CD4-positive, alpha-beta T cell (primary cell): ENCODE measurements at places on chromosomes 3 and 15. TPM values are rescaled to one million over a fixed set of nuclear protein-coding genes. Genes with fewer than 3 reads are reported as not detected.

DNA sequence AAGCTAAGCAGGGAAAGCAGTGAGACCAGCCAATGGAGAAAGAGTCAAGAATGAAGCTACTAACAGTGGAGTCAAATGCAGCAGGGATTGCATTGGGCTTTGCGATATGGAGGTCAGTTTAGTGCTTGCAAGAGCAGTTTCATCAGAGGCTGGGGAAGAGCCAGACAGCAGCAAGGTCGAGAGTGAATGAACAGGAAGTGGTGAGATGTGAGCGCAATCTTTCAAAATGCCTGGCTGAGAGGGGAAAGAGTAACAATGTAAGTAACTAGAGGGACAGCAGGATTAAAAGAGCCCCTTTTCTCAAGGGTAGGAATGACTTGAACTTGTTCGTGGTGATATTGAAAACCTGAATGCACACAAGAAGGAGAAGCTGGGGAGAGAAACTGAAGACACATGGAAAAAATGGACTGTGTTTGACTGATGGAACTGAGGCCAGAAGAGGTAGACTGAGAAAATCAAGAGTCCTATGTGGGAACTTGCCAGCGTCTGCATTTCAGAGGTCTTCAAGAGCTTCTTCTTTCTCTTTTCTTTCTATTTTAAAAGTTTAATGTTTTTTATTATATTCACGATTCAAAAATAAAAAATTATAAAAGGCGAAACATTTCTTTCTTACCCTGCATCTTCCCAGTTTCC is 30.6 kb upstream of the GPR160 start:
- DNase-seq: no peak

The CGNL1 gene
- total RNA-seq: not detected

- DNase-seq: no peak
These were observed 520.4 kb upstream of the ALCAM start for GRCh38 chr3:104846270-104846669.

GRCh38 chr3:38566215-38566528 is 70.0 kb downstream of the EXOG start:
- DNase-seq: no peak

- no peak for DNase-seq
These were observed 300.4 kb downstream of the RBMS3 start for GRCh38 chr3:29581311-29581710.

The DUOXA2 gene
- not detected for total RNA-seq

The RAB6B gene
- total RNA-seq: not detected

The SLC6A11 gene
- total RNA-seq: not detected
